ENCODE measurements at places on chromosomes 2 and 18. TPM values are rescaled to one million over a fixed set of nuclear protein-coding genes. Genes with fewer than 3 reads are reported as not detected.

C2orf72 gene
- total RNA-seq = 32.4 TPM

HOXD12 gene
- not detected for total RNA-seq

TMEFF2 gene
- total RNA-seq = 50.4 TPM

ADAM23 gene
- 18.9 TPM for total RNA-seq

PLGLB1 gene
- total RNA-seq = 6.2 TPM

SAG gene
- total RNA-seq = not detected

RAB6C gene
- total RNA-seq = 0.78 TPM

IMPA2 gene
- 6.1 TPM for total RNA-seq

ARL4C gene
- total RNA-seq = 50.2 TPM

WBP1 gene
- total RNA-seq = 23.6 TPM

SRD5A2 gene
- not detected for total RNA-seq

CCBE1 gene
- total RNA-seq = 44.6 TPM

PRSS56 gene
- total RNA-seq = not detected

FNDC4 gene
- total RNA-seq = 41.3 TPM

GPR45 gene
- total RNA-seq = 0.78 TPM

GREB1L gene
- total RNA-seq = 0.31 TPM

PAX8 gene
- not detected for total RNA-seq

LOXL3 gene
- 16.1 TPM for total RNA-seq

SULT1C2 gene
- total RNA-seq = 0.62 TPM

CNDP1 gene
- total RNA-seq = 0.16 TPM

DUSP19 gene
- 19.3 TPM for total RNA-seq

SDC1 gene
- total RNA-seq = 9.0 TPM

COLEC11 gene
- 0.78 TPM for total RNA-seq

ESPNL gene
- 0.16 TPM for total RNA-seq

CCL20 gene
- total RNA-seq = not detected

IL1R2 gene
- not detected for total RNA-seq

RUFY4 gene
- 0.78 TPM for total RNA-seq

ACMSD gene
- total RNA-seq = not detected

GLI2 gene
- total RNA-seq = 2.8 TPM

HK2 gene
- total RNA-seq = 5.3 TPM

C2orf92 gene
- 3.6 TPM for total RNA-seq

Measured in occipital lobe (tissue), 3 donors.